ENCODE measurements at places on chromosomes 2 and 18.

GRCh38 chr2:216343221-216343980 lies 28.9 kb downstream of the MARCHF4 start:
- no peak for DNase-seq

- no peak for DNase-seq
These were observed 40.2 kb downstream of the ALK start for GRCh38 chr2:29881089-29881730.

GRCh38 chr2:225998116-225998515 lies 598.6 kb downstream of the NYAP2 start:
- DNase-seq, result no peak

- DNase-seq, result no peak
These were observed 157.5 kb downstream of the CYP26B1 start for GRCh38 chr2:71990122-71990521.

- DNase-seq, result no peak
These were observed 144.8 kb upstream of the IL1R2 start for GRCh38 chr2:101846973-101847372.

DNA sequence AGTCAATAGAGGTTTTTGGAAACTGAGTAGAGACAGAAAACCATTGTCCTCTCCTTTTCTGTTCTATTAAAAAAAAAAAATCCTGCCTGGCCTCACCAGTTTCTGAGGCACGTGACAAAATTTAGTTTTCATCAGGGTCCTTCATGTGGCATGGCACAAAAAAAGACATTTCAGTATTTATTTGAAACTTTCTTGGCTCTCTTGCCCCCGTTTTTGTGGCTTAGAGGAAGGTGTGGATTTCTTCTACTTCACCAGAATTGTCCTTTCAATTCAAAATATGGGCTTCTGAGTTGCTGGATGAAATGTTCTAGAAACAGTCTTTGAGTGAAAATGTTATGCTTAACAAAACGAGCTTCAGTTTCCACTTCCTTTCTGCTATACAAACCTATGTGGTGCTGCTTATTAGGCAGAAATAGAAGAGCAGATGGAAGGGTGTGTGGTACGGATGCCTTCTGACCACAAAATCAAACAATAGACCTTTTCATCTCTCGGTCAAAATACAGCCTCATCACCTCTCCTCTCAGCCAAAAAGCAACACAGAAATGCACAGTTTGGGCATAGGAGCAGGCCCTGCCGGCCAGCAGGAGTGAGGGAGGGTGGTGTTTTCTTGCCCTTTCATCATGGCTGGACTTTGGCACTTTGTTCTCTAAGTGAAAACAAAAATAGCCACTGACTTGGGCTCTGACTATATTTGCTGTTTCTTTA lies 89.2 kb downstream of the SH3RF3 start:
- DNase-seq, result no peak

- DNase-seq, result no peak
These were observed 3.0 kb upstream of the ASPRV1 start for GRCh38 chr2:69964353-69964841.

DNA sequence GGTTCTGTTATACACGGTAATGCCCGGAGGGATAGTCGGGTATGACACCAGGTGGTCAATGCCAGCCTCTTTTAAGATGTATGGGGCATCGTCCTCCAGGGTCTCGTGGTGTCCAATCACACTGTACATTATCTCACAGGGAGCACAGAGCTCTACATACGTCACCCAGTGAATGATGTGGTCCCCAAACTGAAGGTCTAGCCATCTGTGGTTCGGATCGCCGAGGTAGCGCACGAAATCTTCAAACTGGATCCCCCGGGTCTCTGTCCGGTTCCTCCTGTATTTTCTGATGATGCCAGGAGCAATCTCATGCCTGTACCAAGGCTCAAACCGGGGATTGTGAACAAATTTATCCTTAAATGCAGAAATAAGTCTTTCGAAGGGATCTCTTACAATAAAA lies 24.1 kb downstream of the CHST10 start:
- DNase-seq, result no peak

DNA sequence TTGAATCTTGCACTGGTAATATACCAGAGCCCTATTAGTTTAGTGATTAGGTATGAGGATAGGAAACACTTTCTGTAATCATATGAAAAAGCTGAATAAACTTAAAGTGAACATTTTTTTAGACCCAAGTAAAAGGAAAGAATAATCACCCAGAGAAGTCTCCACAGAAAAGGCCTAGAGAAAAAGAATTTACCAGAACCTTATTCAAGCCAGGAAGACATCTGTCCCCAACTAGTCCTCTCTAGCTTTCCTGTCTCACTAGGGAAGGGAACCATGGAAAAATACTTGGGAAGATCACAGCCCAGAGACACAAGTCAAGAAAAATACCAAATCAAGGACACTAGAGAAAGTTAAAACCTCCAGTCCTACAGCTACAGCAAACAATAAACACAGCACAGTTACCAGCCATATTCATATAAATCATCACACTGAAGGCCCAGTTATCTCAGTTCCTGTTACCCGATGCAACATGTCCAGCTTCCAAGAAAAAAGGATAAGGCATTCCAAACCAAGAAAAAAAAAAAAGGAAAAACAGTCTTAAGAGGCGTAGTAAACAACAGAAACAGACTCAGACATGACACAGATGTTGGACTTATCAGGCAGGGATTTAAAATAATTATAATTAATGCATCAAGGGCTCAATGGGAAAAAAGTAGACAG lies 461.5 kb downstream of the IRS1 start:
- DNase-seq, result no peak

DNA sequence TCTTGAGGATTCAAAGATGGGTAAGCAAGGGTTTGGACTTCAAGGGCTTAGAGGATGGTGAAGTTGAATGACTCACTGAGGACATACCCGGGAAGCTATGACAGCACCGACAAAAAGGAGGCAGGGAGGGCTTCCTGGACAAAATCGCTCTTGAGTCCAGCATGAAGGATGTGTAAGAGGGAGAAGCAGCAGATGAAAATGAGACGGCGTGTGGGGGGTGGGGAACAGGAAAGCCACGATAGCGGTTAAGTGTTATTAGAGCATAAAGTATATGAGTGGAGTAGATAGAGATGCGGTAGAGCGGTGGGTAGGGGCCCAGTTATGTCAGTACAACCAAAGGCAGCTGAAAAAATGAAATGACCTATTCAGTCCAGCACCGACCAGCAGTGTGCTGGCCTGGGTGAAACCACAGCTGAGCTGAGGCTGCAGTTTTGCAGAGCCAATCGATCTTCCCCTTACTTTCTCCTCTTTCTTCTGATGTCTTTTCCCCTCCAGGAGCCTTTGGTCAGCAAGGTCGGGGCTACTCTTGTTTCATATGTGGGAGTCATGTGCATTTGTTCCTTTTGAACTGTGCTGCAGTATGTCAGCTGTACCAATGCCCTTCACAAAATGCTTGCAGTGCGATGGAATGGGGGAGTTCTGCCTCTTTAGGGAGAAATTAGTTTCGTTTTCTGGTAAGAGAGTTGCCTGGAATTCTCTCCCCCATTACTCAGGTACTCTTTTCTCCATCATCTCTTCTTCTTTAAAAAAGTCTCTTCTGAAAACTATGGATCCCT lies 2.0 kb upstream of the THUMPD2 start:
- no peak for DNase-seq

DNA sequence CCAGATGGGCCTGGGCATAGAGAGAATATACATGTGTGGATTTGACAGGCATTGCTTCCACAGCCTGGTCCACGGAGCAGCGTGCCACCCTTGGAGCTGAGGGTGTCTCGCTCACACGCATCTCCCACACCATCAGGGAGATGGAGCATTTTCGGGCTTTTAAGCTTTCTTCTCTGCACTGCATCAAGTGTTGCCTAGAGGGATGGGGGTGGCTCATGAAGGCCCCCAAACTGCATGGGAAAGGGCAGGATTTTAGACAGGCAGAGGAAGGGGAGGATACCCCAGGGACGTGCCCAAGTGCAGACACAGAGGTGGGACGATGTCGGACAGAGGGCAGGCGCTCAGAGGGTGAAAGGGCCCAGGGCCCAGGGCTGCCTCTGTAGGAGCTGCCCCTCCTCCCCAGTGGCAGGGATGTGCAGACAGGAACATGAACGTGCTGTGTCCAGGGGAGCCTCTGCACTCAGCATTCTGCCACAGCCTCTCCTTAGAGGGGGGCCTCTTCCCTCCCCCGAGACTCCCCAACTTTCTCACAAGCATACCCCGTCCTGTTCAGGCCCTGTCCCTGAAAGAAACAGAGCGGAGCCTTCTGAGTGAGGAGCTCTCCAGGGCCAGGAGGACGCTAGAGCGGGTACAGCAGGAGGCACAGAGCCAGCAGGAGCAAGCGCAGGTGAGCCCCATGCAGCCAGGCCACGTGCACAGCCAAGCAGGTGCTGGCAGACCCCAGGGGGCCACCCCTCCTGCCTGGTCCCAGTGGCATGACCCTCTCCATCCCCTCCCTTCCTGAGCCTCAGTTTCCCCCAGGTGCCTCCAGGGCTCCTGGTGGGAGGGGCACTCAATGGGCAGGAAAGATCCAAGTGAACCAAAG lies 42.9 kb upstream of the SNED1 start:
- no peak for DNase-seq

DNA sequence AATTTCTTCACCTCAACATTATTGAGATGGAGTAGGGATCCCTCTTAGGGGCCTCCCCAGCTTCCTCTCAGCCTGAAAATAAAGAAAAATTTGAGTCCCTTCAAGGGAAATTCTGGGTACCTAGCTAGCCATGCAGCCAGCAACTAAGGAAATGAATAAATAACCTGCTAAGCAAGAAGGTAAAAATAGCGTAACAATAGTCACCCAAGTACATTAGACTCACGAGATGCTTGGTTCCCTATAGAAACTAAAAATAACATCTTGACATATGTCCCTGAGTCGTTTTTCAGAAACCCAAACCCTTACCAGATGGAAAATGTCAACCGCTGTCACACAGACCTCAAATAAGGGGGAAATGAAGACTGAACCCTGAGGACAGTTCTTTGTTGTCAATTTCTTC lies 51.9 kb downstream of the CACNB4 start:
- DNase-seq, result no peak

GRCh38 chr2:15889442-15890123 lies 50.8 kb upstream of the MYCN start:
- DNase-seq, result no peak

- no peak for DNase-seq
These were observed 7.0 kb downstream of the SLC35F6 start for GRCh38 chr2:26770986-26771586.

GRCh38 chr2:8154936-8155335 lies 526.9 kb upstream of the ID2 start:
- DNase-seq, result no peak

DNA sequence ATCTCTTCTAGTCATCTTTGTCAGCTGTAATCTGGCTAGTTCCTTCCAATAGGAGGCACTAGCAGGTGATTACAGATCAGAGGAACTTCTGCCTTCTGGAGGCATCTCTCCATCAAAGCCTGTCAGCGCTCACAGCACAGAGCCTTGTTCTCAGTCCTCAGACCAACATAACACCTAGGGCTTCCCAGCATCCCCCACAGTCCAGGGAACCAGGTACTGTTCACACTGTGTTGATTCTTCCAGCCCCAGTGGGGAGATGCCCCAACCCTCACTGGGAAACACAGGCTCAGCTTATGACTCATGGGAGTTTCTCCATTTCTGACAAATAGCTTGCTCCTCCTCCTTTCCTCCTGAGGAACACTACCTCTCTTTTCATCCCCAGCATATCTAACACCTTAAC lies 601.7 kb downstream of the CBLN2 start:
- DNase-seq, result no peak

- DNase-seq, result no peak
These were observed 223.5 kb downstream of the NDUFA10 start for GRCh38 chr2:239801404-239802184.

DNA sequence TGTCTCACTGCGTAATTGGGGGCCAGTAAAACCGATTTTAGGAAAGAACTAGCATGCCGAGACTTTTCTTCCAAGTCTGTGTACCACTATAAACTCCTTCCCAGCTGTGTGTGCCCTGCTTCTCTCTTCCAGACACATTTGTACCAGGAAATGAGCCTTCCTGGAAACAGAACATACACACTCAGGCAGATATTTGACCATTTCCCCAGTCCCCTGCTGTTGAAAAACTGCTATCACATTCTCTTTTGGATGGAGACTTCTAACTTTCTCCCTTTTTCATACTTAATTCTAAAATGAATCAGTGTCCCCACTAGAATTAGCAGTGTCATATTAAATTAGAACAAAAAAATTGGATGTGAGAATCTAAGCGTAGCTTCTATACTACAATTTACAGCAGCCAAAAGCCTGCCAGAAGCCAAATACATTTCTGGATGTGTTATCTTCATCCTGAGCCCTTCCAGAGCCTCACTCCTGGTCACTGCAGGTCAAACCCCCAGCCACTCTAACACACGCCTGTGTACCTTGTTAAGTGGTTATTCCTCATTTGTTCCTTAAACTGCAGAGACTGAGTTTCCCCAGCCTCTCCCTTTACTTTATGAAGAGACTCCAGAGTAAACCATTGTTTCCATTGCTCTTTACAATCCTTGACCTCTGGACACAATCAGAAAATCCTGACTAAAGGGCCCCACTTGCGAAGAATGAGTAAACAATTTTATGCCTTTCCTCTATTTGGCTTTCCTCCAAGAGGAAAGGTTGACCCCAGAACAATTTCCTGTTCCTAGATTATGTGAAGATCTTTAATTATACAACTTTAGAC lies 20.4 kb downstream of the DSG4 start:
- DNase-seq, result no peak

All from HuH-7.5 (cell line).